ENCODE measurements at places on chromosomes 7 and 10. TPM values are rescaled to one million over a fixed set of nuclear protein-coding genes. Genes with fewer than 3 reads are reported as not detected.

GRCh38 chr10:13231190-13231589 lies 3.0 kb downstream of the UCMA start:
- no peak for DNase-seq

- peak; percentile 70 for DNase-seq
These were observed 11.0 kb downstream of the GRID1 start for GRCh38 chr10:86355571-86356038.

DNA sequence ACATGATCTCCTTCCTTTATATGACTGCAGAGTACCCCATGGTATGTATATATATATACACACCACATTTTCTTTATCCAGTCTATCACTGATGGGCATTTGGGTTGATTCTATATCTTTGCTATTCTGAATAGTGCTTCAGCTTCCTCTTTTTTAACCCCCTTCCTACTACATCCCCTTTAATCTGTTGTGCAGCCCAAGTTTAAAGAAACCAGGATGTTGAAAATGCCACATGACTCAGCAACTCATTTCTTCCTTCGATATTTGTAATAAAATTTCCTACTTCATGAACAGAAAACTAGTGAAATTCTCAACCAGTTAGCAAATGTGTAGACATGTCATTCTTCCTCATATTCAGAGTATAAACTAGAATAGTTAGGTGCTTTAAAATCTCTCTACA lies 1245.7 kb upstream of the SORCS1 start:
- DNase-seq = no peak

- no peak for DNase-seq
These were observed 688.5 kb upstream of the SEMA3D start for GRCh38 chr7:85875398-85875797.

- peak; percentile 74 for DNase-seq
These were observed 149.1 kb downstream of the TEX36 start for GRCh38 chr10:125533866-125534265.

GRCh38 chr10:71266147-71266917 lies 52.7 kb upstream of the SLC29A3 start:
- DNase-seq = peak; percentile 58

- no peak for DNase-seq
These were observed 139.8 kb downstream of the ADARB2 start for GRCh38 chr10:1597370-1598146.

DNA sequence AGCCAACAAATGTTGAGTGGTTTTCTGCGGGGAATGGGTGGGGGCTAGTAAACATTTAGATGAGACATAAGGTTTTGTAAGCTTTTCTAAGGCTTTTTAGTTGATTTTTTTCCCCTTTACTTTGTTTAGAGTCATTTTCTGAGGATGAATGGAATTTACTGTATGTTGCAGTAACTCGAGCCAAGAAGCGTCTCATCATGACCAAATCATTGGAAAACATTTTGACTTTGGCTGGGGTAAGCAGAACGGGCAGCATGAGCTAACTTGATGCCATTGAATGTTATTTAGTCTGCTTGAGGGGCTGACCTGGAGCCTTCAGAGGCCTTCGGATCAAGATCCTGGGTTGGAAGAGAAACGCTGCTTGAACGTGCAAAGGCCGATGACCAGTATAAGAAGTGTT lies 37.3 kb downstream of the FBH1 start:
- DNase-seq = peak; percentile 48

GRCh38 chr10:123563581-123563855 lies 102.6 kb upstream of the GPR26 start:
- DNase-seq = no peak

DNA sequence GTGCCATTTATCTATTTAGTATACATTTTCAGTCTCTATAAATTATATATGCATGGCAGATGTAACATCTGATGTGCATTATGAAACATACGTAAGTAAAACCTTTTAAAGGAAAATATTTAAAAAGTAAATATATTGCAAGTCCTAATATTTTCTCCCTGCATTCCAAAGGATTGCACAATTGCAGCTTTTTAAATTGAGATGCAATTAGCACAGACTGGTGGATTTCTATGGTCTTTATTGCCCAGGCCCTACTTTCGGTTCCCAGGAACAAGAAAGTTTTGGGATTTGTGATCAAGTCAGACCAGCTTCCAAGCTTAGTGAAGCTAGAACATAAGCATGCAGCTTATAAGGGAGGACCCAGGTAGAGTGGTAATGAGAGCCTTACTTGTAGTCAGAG lies 337.8 kb downstream of the NRG3 start:
- no peak for DNase-seq

- no peak for DNase-seq
These were observed 72.6 kb downstream of the OSBPL3 start for GRCh38 chr7:24907311-24907886.

- DNase-seq = peak; percentile 78
These were observed 277.8 kb downstream of the EXOC4 start for GRCh38 chr7:133530682-133531081.

DNA sequence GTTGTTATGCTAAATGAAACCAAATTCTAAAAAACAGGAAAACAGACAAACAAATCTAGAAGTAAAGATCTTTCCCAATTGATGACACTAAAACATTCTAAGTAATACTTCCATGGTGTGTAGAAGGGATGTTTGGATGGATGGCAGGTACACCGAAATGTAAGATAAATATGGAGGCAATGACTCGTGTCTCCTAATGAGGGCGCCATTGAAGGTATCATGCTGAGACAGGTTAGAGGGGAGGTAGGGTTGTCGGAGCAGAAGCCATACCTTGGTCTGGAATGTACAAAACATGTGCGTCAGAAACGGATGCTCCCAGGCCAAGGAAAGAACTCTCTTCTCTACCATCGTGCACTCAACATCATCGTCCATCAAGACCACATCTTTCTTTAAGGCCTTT lies 101.4 kb downstream of the PRKCQ start:
- no peak for DNase-seq

GRCh38 chr7:106057204-106057961 lies 54.7 kb downstream of the SYPL1 start:
- DNase-seq = no peak

GRCh38 chr7:131183611-131184119 lies 144.0 kb upstream of the MKLN1 start:
- no peak for DNase-seq

GRCh38 chr10:35447693-35448407 lies 111.5 kb downstream of the CCNY start:
- peak; percentile 43 for DNase-seq

DNA sequence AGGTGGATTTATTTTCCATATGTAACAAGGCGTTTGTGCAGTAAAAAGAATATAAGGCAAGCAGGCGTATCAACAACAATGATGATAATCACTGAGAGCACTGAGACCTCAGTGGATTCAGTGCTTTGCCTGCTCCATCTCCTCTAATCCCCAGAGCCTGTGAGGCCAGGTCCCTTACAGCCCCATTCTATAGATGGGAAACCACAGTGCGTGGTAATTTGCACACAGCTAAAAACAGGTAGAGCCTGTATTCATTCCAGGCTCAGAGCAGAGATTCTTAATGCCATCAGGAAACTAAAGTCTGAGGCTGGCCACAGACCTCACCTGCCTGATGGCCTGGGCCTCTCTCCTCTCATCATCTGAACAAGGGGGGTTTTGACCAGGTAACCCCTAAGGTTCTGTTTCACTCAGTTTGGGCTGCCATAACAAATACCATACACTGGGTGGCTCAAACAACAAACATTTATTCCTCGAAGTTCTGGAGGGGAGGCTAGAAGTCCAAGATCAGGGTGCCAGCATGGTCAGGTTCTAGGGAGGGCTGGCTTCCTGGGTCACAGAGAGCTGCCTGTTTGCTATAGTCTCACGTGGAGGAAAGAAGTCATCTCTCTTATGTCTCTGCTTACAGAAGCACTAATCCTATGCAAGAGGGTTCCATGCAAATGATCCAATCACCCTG lies 10.3 kb upstream of the RASSF4 start:
- no peak for DNase-seq

DNA sequence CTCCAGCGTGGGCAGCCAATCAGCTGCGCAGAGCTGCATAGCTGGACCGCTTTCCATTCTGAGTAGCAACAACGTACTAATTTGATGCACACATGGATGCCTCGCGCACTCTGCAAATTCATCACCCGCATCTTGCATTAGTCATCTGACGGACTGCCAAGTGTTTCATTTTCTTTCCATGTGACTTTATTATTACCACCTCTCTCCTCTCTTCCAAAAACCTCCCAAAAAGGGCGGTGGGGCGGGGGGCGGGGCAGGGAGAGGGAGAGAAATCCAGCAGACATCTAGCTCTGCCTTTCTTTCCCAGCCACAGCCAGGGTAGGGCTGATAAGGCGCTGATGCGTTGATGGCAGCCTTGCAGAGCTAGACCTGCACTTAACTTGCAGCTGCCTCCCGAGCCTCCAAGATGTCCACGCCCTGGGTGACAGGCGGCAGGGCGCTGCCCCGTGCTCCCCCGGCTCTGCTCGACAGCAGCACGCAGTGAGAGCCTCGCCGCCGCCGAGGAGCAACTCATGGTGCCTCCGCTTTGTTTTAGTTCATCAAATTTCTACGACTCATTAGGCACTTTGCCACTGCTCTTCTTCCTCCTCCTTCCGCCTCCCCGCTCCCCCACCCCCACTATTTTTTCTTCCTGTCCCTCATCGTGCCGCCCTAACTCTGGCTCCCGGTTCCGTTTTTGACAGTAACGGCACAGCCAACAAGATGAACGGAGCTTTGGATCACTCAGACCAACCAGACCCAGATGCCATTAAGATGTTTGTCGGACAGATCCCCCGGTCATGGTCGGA lies 147.3 kb downstream of the CELF2 start:
- DNase-seq = peak; percentile 86

DNA sequence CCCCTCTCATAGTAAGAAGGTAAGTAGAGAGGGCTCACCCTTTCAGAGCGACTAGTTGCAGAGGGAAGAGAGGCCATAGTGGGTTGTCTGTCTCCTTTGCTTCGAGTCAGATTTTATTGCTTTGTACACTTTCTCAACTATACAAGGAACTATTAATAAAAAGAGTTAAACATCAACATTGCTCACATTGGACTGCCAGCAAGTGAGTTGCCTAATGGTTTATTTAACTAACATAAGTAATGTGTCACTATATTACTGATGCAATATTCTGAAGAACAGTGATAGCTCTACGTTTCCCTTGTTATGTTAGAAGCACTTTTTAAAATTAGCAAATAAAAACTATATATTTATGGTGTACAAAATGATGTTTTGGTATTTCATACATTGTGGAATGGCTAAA lies 451.0 kb downstream of the GRM8 start:
- DNase-seq = no peak

GRCh38 chr7:127393368-127394058 lies 1.0 kb upstream of the ZNF800 start:
- no peak for DNase-seq

GRCh38 chr7:149307775-149308501 lies 45.9 kb downstream of the ZNF783 start:
- DNase-seq = no peak

- peak; percentile 34 for DNase-seq
These were observed 262.9 kb downstream of the PTPRN2 start for GRCh38 chr7:158324397-158325360.

DNA sequence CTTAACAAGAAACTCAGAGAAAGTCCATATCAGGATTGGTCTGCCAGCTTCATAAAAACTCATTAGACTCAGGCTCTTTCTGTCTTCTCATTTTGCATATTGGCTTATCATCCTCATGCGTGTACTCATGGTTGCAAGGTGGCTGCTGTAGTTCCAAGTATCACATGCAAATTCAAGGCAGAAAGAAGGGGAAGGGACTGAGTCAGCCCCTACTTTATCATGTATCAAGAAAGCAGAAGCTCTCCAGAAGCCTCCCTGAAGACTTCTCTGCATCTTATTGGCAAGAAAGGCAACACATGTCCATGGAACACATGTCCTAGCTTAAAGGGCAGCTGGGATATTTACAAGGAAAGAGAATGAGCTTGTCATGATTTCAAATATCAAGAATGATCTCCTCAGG lies 19.4 kb upstream of the EZH2 start:
- no peak for DNase-seq

GRCh38 chr7:42770114-42770513 lies 141.8 kb downstream of the C7orf25 start:
- DNase-seq = no peak

The TMEM176B gene
- total RNA-seq = 27.5 TPM

The OR2A5 gene
- total RNA-seq = not detected

The NDUFA5 gene
- 133 TPM for total RNA-seq

The KIF11 gene
- total RNA-seq = 16.1 TPM

The HTRA1 gene
- total RNA-seq = 102 TPM

The PLXNA4 gene
- 5.7 TPM for total RNA-seq

The NEUROD6 gene
- total RNA-seq = 0.21 TPM

The SPDYE5 gene
- total RNA-seq = not detected

The CYP3A4 gene
- total RNA-seq = not detected

The STEAP1B gene
- 3.0 TPM for total RNA-seq

The IRF5 gene
- 1.2 TPM for total RNA-seq

The SPAM1 gene
- not detected for total RNA-seq

The GUSB gene
- total RNA-seq = 38.8 TPM

The FXYD4 gene
- not detected for total RNA-seq

The TMEM229A gene
- total RNA-seq = not detected

The C10orf62 gene
- 0.82 TPM for total RNA-seq

The STAG3 gene
- total RNA-seq = 0.72 TPM

The MBL2 gene
- not detected for total RNA-seq

The TCAF2 gene
- 4.8 TPM for total RNA-seq

The SPDYE9 gene
- not detected for total RNA-seq
